ENCODE measurements at places on chromosomes 11 and 22.

- DNase-seq: no peak
Measured at GRCh38 chr11:86849679-86850078, 49.3 kb downstream of the PRSS23 start.

DNA sequence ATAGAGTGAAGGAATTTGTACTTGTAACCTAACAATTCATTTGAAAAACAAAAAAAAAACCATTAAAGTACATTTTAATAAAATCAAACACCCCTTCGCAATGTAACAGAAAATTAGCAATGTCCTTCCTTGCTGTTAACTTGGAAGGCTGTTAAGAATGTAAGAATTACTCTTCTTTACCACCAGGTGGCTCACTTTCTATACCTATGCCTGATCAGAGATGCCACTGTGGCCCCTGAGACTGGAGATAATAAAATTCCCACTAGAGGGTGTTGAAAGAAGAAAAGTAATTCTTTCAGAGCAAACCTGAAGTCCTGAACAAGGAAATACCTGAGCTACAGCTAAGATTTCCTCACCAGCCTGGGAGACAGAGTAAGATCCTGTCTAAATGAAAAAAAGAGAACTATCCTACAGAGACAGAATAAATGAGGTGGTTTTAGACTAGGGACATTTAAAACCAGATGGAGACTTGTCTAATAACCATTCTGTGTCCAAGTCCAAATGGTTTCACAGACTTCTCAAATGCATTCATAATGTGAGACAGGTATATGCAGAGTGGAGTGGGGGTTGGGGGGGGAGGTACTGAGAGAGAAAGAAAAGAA lies 1089.3 kb downstream of the FAM181B start:
- peak; percentile 23 for DNase-seq

- no peak for DNase-seq
Measured at GRCh38 chr11:61480994-61481335, 27.6 kb upstream of the LRRC10B start.

DNA sequence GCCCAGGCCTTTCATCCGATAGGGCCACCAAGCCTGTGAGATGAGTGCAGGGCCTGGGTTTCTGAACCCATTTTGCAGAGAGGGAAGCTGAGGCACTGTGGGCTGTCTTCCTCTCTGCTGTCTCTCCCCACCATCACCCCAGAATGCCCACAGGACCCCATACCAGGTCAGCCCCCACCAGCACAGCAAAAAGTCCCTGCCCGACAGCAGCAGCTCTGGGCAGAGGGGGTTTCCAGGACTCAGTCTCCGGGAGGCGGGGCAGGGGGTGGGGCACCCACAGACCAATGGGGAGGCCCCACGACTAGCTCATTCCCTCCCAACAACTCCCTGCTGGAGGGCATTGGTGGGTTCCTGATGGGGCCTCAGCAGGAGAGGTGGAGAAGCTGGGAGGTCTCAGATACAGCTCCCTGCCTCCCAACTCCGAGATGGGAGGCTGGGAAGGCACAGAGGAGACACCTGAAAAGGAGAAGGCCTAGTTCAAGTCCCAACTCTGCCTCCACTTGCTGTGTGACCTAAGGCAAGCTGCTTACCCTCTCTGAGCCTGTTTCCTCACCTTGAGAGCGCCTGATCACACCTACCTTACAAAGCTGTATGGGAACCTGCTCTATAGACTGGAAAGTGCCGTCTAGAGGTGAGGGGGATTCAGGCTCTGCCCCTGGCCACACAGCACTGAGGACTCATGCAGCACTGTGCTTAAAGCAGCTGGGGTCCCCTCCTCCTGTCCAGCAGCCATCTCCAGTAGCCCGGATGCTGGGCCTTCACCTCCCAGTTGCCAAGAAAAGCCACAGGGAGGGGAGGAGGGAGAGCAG lies 3.5 kb downstream of the CBX7 start:
- peak; percentile 89 for DNase-seq

- DNase-seq: no peak
Measured at GRCh38 chr11:72930008-72930407, 115.8 kb downstream of the ATG16L2 start.

DNA sequence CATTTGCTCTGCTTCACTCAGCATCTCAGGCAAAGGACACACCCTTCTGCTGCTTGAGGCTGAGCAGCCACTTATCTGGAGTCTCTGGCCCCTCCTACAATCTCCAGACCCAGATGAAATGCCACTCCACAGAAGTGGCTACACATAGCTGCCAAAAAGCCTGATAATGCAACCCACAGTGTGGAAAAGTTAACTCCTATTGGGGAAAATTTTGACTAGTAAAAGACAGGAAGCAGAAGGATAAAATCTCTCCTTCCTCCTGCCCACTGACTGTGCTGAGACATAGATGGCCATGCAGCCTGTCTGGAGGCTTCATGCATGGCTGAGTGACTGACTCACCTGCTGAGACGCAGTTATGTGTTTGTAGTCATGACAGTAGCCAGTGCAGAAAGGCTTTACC lies 92.3 kb upstream of the TEAD1 start:
- no peak for DNase-seq

DNA sequence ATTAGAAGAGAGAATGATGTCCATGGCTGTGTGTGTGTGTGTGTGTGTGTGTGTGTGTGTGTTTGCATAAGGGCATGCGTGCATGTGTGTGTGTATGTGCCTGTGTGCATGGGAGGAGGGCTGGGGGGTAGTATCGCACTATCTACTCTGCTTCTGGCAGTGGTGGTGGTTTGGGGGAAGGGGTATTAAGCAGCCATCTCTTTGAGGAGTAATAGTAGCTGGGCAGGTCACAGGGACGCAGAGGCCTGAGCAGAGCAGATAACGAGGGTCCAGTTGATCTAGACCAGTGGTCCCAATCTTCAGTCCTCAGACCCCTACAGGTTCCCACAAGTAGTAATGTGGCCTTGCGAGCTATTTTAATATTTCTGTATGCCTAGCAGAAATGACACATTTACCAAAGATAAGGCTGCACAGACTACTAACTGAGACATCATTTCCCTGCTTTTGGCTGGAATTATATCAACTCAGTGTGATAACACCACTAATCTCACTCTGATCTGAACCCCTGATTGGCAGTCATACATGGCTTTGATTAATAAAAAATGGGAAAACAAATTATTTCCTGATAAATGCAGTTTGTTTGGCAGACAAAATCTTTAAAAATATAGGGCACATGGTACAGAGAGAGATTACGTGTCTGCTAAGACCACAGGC lies 354.3 kb downstream of the BUD13 start:
- DNase-seq: no peak

DNA sequence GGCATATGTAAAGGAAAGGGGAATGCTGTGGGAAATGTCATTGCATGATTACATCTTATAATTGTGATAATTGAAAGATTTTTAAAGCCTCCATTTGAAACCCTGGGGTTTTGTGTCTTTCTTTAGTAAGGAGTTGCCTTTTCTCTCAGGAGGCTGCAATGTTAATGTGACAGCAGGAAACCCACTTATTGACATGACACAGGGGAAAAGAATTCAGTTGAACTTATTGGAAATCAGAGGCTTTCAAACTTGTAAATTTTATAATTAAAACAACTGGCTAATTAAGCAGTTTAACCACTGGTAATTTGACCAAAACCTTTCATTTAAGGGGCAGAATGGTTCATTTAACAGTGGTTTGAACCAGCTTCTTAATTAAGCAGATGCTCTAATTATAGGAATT lies 31.2 kb downstream of the MRPL48 start:
- DNase-seq: no peak

GRCh38 chr11:15289723-15290122 lies 175.0 kb downstream of the INSC start:
- no peak for DNase-seq

DNA sequence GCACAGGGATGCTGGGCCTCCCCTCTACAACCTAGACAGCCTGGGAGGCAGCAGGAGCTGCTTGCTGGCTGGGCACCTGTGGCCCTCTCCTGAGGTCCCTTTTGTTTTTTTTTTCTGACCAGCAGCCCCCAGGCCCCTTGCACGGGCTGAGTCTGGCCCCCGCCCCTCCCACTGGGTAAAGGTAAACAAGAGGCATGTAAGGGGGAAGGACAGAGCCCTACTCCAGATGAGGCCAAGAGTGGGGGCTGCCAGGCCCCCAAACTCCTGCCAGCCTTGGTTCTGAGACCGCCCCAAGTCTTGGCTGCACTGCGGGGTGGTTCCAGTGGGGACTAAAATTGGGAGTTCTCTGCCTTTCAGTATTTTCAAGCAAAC lies 9.2 kb downstream of the PLXNB2 start:
- no peak for DNase-seq

DNA sequence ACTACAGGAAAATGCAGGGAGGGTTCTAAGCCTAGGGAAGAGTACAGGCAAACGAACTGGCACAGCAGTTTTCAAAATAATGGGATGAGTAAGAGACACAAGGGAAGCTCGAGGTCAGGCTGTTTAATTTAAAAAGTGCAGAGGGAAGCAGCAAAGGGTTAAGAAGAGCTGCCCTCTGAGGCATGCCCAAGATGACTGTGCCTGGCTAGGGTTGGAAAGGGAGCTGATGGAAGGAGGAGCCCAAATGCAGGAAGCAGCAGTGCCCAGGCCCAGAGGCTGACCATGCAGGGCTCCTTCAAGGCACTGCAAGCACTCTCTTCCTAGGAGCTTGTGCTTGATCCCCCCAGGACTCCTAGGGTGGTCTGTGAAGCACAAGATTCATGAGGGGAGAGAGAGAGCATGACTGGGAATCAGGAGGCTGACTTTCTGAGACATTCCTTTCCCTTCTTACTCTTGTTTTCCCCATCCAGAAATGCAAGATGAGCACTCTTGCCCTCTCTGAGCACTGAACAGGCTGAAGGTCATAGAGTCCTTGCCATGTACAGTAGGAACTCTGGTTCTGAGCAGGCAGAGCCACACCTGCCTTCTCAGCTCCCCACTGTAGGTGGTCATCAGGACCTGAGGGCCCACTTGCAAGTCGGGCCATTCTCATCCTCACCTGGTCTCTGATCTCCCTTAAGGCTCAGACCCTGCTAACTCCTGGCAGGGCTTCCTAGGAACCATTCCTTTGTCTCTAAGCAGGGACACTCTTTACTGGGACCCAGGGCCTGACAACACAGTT lies 46.7 kb upstream of the DRD2 start:
- no peak for DNase-seq

- DNase-seq: peak; percentile 49
Measured at GRCh38 chr11:115126515-115127208, 377.6 kb downstream of the CADM1 start.

DNA sequence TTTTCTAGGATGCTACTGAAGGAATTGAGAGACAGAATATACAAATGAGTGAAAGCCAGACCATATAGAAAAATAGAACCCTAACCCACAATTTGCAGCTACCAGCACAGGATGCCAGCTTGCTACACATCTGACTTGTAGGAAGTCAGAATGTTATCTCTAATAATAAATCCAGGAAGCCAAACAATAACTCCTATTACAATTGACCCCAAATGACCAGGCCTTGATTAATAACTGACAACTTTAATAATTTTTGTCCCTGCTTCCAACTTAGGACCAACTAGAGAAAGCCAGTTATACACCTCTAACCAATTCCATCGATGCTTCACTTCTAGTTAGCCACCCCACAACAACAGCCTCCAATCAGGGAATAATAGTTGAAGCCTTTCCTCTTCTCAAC lies 193.4 kb downstream of the CASP12 start:
- no peak for DNase-seq

- no peak for DNase-seq
Measured at GRCh38 chr11:32154275-32154674, 63.4 kb downstream of the RCN1 start.

- no peak for DNase-seq
Measured at GRCh38 chr22:25386538-25386884, 167.1 kb downstream of the CRYBB2 start.

- DNase-seq: peak; percentile 37
Measured at GRCh38 chr11:13339195-13340153, 61.9 kb downstream of the BMAL1 start.

GRCh38 chr11:14073849-14074476 lies 111.4 kb downstream of the SPON1 start:
- no peak for DNase-seq

GRCh38 chr11:11440144-11440543 lies 87.1 kb upstream of the CSNK2A3 start:
- no peak for DNase-seq

DNA sequence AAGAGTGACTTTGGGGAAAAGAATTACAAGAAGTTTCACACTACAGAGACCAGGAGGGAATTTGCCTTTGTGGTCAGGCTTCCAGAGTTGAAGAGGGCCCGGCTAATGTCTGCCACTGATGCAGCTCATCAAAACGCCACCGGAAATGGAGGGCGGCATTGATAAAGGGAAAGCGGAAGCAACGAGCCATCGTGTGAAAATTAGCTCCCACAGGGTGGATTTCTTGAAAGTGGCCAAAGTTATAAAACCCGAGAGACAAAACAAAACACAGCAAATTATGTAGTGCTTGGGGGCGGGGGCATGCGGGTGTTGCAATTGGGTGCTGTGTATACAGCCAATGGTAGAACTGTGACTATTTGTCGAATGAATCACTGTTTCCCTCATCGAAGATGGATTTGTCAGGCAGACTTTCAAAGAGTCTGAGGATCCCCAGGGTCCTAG lies 113.0 kb downstream of the ADAMTS15 start:
- DNase-seq: no peak

- DNase-seq: no peak
Measured at GRCh38 chr11:128888034-128888985, 2.8 kb upstream of the KCNJ5 start.

DNA sequence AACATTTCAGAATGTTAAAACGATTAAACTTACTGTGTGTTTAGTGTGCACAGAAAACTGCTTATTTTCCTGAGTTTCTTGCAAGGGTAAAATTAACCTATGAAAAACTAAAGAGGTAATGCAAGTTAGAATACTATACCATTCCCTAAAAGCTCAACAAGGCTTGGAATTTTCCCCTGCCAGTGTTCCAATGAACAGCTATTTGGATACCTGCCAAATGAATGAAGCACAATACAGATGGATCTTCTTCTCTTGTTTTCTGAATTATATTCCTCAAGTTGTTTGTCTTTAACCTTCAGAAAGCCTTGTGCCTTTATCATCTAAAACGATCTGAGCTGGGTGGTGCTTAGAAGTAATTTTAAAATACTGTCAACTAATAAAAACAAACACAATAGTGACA lies 204.5 kb downstream of the LRRC4C start:
- no peak for DNase-seq

DNA sequence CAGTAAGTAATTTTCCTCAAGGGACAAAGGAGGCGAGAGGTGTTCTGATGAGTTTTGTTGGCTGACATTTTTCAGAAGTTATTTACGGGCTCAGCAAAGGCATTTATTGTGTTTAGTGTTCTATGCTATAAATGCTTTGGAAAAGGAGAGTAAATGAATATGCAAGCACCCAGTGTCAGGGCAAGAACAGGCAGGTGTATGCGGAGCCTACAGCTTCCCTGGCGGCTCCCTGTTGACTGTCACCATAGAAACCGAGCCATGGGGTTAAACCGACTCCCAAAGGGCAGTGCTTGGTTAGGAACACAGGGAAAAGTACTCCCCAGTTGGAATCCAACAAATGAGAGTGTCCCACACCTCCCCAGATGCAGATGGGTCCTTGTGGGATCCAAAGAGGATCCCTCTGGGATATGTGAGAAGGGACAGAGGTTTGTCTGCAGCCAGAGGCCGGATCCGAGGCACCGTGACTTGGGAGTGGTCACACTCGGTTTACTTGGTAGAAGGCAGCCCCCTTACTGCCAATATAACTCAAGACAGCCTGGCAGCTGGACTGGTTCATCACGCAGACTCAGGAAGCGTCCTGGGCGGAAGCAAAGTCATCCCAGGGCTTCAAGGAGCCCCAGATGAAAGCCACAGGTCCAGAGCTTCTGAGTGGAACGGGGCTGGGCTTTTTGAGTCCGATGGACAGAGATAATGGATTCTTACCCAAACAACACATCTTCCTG lies 329.7 kb downstream of the CTTN start:
- no peak for DNase-seq

All from GM13976 (cell line).